Spinal cord (tissue), 10 donors: ENCODE measurements at places on chromosomes 3 and 15. TPM values are rescaled to one million over a fixed set of nuclear protein-coding genes. Genes with fewer than 3 reads are reported as not detected.

- peaks cover 10% of the 10 kb centered on the region for H3K36me3 ChIP-seq
- H3K4me3 ChIP-seq: no peak overlapping the region
- no peak for DNase-seq
- no peak overlapping the region for H3K27ac ChIP-seq
- no peaks in the 10 kb centered on the region for H3K27me3 ChIP-seq
Measured at GRCh38 chr15:66515901-66516322, 10.8 kb downstream of the ZWILCH start.

DNA sequence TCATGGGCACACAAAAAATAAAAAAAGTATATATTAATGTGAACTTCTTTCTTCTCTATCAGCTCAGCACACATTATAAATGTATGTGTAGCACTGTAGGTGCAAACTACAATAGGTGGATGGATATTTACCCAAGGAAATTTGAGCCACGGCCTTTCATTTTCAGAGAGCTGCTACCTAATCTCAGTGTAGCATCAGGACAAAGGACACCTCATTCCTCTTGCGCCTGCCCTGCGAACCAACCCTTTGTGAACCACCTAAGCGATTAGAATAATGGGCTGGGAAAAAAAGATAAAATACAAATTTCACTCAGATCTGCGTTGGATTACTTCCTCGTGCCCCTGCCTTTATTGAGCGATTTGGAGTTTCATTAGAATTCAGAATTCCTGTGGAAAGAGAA lies 263.2 kb downstream of the NR2F2 start:
- peaks cover 19% of the 10 kb centered on the region for H3K27me3 ChIP-seq
- H3K4me1 ChIP-seq: no peaks in the 10 kb centered on the region
- H3K36me3 ChIP-seq: no peaks in the 10 kb centered on the region
- no peak overlapping the region for H3K4me3 ChIP-seq

GRCh38 chr15:77173487-77173886 lies 102.6 kb upstream of the TSPAN3 start:
- H3K4me3 ChIP-seq: no peak overlapping the region
- no peaks in the 10 kb centered on the region for H3K36me3 ChIP-seq
- H3K4me1 ChIP-seq: no peaks in the 10 kb centered on the region
- H3K27me3 ChIP-seq: no peaks in the 10 kb centered on the region

DNA sequence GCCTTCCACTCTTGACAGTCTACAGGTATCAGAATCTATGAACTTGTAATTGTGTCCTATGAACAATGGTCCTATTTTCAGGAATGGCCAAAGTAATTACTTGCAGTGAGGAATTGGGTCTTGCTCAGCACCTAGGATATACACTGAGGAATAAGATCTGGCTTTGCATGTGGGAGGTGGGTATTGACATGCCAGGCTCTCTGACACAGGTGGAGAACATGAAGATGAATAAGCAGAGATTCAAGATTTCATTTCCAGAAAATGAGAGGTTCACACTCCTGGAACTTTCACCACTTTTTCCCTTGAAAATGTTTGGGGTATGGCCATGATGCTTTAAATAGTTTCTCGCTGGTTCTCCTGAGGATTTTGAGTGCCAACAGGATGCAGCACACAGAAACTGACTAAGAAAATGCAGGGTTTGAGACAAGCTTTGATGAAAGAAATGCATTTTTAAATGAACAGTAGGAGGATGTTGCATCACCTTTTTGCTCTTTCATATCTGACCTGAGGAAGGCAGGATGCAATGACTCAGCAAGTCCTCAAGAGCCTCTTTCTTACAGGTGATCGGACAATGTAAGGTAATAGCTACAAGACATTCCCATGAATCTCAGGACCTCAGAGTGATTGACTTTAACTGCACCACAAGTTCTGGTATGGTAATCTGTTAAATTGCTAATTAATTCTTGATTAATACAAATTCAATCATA lies 3.7 kb downstream of the HRG start:
- H3K27me3 ChIP-seq: no peaks in the 10 kb centered on the region
- H3K4me1 ChIP-seq: no peaks in the 10 kb centered on the region
- no peak overlapping the region for H3K27ac ChIP-seq
- H3K36me3 ChIP-seq: no peaks in the 10 kb centered on the region

Gene CYP8B1
- not detected for total RNA-seq

Gene SYNPR
- total RNA-seq: 83.5 TPM

Gene MESP2
- not detected for total RNA-seq

Gene ZNF197
- total RNA-seq: 36.5 TPM
